ENCODE measurements at places on chromosomes 7 and 10. TPM values are rescaled to one million over a fixed set of nuclear protein-coding genes. Genes with fewer than 3 reads are reported as not detected.

Gene STAG3
- total RNA-seq, result 0.36 TPM

Gene NKX1-2
- total RNA-seq, result not detected

Gene AKR1C3
- 0.18 TPM for total RNA-seq

Gene CCL24
- not detected for total RNA-seq

Gene GIMAP1
- total RNA-seq, result not detected

Gene ZNF479
- not detected for total RNA-seq

Gene LEP
- not detected for total RNA-seq

Gene HTR5A
- total RNA-seq, result not detected

Gene NACAD
- total RNA-seq, result 0.56 TPM

Gene JAKMIP3
- total RNA-seq, result under 0.01 TPM

Gene NUTM2B
- under 0.01 TPM for total RNA-seq

GRCh38 chr10:121511943-121512342 is 86.3 kb downstream of the FGFR2 start:
- no peak for DNase-seq
- no peaks in the 10 kb centered on the region for H3K36me3 ChIP-seq
- no peak overlapping the region for H3K27ac ChIP-seq
- H3K4me1 ChIP-seq, result no peaks in the 10 kb centered on the region
- H3K27me3 ChIP-seq, result no peaks in the 10 kb centered on the region

DNA sequence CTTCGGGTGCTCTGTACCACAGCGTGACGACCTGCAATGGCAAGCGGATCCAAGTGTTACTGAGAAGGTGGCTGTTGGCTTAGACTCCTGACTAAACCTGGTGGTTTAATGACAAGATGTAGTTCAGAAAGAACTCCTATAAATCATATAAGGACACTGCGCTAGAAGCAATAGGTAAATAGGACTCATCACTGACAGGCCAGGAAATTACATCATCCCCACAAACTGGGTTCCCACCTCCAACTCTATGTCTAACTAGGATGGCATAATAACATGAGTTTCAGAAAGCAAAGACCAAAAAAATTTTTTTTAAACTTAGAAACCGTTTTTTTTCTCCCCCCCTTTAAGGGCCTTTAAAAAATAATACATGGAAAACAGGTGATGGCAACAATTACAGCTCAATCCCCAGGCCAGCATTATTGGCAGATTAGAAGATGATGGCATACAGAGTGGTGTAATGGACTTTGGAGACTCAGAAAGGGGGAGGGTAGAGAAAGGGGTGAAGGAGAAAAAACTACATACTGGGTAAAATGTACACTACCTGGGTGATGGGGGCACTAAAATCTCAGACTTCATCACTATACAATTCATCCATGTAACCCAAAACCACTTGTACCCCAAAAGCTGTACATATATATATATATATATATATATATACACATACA is 81.4 kb upstream of the FAM133B start:
- no peaks in the 10 kb centered on the region for H3K27me3 ChIP-seq
- no peak for DNase-seq
- H3K4me1 ChIP-seq, result peaks cover 10% of the 10 kb centered on the region

DNA sequence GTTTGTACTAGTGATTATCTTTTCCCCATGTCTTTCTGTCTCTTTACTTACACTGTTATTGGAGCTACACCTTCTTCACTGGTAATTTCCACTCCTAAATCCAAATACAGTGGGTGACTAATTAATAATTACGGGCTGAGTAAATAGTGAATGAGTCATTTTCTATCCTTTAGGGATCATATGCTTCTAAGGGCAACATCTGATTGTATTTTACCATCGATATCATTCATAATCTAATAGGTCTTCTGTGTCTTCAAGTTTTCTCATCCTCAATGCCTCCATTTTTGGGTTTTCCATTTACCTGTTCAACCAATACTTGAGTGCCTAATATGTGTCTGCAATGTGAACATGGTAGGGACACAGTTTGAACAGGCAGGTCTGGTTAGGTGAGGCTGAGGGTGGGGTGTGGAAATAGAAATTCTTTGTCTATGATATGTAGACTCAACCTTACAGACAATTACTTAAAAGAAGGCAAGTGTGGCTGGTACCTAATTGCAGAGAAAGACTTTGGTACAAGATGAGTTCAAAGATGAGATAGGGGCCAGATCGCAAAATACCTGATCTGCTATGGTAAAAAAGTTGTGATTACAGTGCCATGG is 5.9 kb upstream of the DHX32 start:
- no peak overlapping the region for H3K27ac ChIP-seq
- H3K36me3 ChIP-seq, result peaks cover 3% of the 10 kb centered on the region
- peaks cover 2% of the 10 kb centered on the region for H3K4me1 ChIP-seq
- DNase-seq, result no peak
- no peaks in the 10 kb centered on the region for H3K27me3 ChIP-seq
- H3K4me3 ChIP-seq, result no peak overlapping the region

GRCh38 chr10:74335501-74335900 is 184.5 kb downstream of the ADK start:
- H3K4me1 ChIP-seq, result peaks cover 2% of the 10 kb centered on the region
- no peaks in the 10 kb centered on the region for H3K36me3 ChIP-seq
- DNase-seq, result no peak
- H3K27ac ChIP-seq, result no peak overlapping the region

DNA sequence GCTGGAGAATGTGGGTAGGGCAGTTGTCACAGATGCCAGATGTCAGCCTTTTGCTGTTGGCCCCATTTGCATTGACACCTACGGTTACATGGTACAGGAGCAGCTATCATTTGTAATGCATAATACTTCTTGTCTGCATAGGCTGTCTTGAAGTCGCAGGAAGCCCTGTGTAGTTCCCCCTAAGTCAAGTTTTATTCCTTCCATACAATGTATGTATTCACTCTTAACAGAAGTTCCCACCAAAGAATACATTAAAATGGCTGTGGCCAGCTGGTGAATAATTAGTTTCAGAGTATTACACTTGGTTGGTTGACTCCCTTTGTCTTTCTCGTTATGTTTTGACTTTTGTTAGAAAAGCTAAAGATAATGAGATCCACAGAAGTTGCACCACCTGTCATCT is 1169.0 kb downstream of the REEP3 start:
- H3K27me3 ChIP-seq, result no peaks in the 10 kb centered on the region
- H3K4me3 ChIP-seq, result no peak overlapping the region
- DNase-seq, result no peak
- no peaks in the 10 kb centered on the region for H3K4me1 ChIP-seq

GRCh38 chr7:135233570-135233969 is at the start of gene STRA8:
TSS of gene STRA8 (plus strand) at chr7:135233838. CDS start at chr7:135240525, 6,687 bp downstream.
- no peaks in the 10 kb centered on the region for H3K36me3 ChIP-seq
- H3K4me1 ChIP-seq, result no peaks in the 10 kb centered on the region
- no peak for DNase-seq
- H3K27me3 ChIP-seq, result peaks cover 1% of the 10 kb centered on the region
- no peak within 1 kb of the TSS for H3K27ac ChIP-seq

GRCh38 chr7:2247141-2247995 is 5.3 kb downstream of the NUDT1 start:
- no peak overlapping the region for H3K4me3 ChIP-seq

- H3K27me3 ChIP-seq, result no peaks in the 10 kb centered on the region
- no peak overlapping the region for H3K27ac ChIP-seq
- no peaks in the 10 kb centered on the region for H3K36me3 ChIP-seq
- H3K4me3 ChIP-seq, result no peak overlapping the region
Measured at GRCh38 chr10:28177944-28178637, 124.8 kb downstream of the MPP7 start.

DNA sequence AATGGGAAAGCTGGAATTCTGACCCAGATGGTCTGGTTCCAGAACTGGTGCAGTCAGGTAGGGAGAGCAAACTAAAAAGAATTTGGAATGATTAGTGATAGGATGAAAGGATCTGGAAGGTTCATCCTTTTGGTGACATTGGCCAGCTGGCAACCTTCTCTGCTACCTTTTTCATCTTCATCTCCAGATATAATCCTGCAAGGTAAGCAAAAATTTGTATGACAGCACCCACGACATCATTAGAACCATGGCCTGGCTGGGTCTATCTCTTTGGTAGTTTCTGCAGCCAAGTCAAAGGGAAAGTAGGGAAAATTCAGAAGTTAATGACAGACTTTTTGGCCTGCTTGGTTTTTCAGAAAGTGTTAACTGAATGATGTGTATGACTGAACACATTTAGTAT is 188.9 kb upstream of the MALRD1 start:
- no peak overlapping the region for H3K27ac ChIP-seq
- H3K4me1 ChIP-seq, result no peaks in the 10 kb centered on the region
- no peak for DNase-seq
- no peak overlapping the region for H3K4me3 ChIP-seq
- no peaks in the 10 kb centered on the region for H3K36me3 ChIP-seq

DNA sequence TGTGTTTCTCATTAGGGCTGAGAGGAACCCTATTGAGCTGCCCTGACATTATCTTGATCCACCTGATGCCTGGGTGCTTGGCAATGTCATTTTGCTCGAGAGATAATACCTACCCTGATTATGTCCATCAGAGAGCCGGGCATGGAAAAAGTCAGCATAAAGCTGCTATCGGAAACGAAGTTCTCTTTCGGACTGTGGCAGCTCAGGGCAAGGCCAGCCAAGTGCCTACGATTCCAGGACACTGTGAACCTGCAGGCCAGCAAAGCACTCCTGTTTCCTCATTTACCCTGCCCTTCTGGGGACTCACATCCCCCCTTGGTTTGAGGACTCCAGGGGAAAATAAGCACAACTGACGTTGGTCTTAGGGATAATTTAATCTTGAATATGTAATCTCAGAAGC is 25.2 kb upstream of the NPTX2 start:
- no peak overlapping the region for H3K27ac ChIP-seq
- H3K36me3 ChIP-seq, result no peaks in the 10 kb centered on the region
- no peak for DNase-seq
- H3K4me1 ChIP-seq, result no peaks in the 10 kb centered on the region

GRCh38 chr10:69307434-69307833 is 29.1 kb downstream of the HK1 start:
- no peak for DNase-seq
- peaks cover 14% of the 10 kb centered on the region for H3K27me3 ChIP-seq
- H3K27ac ChIP-seq, result no peak overlapping the region

DNA sequence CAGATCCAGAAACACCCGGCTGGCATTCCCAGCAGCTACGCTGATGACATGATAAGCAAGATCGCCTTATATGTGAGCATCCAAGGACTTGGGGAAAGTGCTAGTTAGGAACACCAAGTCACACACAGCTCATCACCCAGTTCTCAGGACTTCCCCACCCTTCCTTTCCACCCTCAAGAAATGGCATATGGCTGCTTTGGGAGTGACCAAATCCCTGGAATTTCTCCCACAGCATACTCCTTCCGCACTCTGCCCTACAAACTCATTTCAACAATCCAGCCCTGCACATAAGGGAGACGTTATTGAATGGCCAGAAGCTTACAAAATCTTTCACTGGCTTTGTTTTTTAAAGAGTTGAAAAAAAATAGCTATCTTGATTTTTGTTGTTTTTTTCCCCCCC is 4.2 kb downstream of the ITIH5 start:
- H3K4me1 ChIP-seq, result no peaks in the 10 kb centered on the region
- peaks cover 16% of the 10 kb centered on the region for H3K27me3 ChIP-seq
- H3K36me3 ChIP-seq, result no peaks in the 10 kb centered on the region
- no peak overlapping the region for H3K27ac ChIP-seq
- no peak for DNase-seq
- H3K4me3 ChIP-seq, result no peak overlapping the region

DNA sequence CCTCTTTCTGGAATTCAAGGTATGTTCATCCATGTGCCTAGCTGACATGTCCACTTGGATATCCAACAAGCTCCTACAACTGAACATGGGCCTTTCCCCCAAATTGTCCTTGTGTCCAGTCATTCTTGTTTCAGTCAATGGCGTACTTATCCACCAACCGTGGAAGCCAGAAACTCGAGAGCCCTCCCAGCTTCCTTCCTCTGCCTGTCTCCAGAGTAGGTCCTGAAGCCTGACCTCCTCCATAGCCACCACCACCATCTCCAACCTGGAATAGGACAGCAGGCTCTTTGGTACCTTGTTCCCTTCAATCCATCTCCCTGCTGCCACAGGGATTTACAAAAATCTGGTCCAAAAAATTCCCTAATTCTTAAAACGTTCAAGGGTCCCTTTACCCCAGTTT is 305.1 kb downstream of the RPS24 start:
- peaks cover 22% of the 10 kb centered on the region for H3K27me3 ChIP-seq
- no peak overlapping the region for H3K4me3 ChIP-seq
- H3K36me3 ChIP-seq, result no peaks in the 10 kb centered on the region
- no peak overlapping the region for H3K27ac ChIP-seq
- peaks cover 15% of the 10 kb centered on the region for H3K4me1 ChIP-seq

GRCh38 chr7:48031111-48031510 is 2.2 kb upstream of the SUN3 start:
- H3K4me1 ChIP-seq, result no peaks in the 10 kb centered on the region
- no peaks in the 10 kb centered on the region for H3K36me3 ChIP-seq
- DNase-seq, result no peak
- H3K4me3 ChIP-seq, result no peak overlapping the region
- H3K27me3 ChIP-seq, result peaks cover 28% of the 10 kb centered on the region

Data from IMR-90 (cell line).